A549 treated with GW870086 at 1 μM for 4 hours (cell line): ENCODE measurements at places on chromosomes 3 and 15. TPM values are rescaled to one million over a fixed set of nuclear protein-coding genes. Genes with fewer than 3 reads are reported as not detected.

The GOLGA6L7 gene
- total RNA-seq = not detected in 5 replicates

The OXSM gene
- 17.6 to 20.2 TPM (median 19.2 TPM) in 5 replicates for total RNA-seq

The CCDC39 gene
- total RNA-seq = 0.17 TPM in 1 of 5 replicates, not detected in the others

The DPPA2 gene
- not detected in 5 replicates for total RNA-seq

The PLA2G4F gene
- total RNA-seq = not detected in 5 replicates

The MASP1 gene
- 0.03 to 0.28 TPM in 2 of 5 replicates, not detected in the others for total RNA-seq

The CHRNA5 gene
- 30.9 to 35.7 TPM (median 33.6 TPM) in 5 replicates for total RNA-seq

The GOLGA6L9 gene
- total RNA-seq = 1.5 to 2.9 TPM (median 2.6 TPM) in 5 replicates

The PPP2R3A gene
- 1.1 to 3.4 TPM (median 2.4 TPM) in 5 replicates for total RNA-seq

The SEMA6D gene
- not detected in 5 replicates for total RNA-seq

The ADAMTSL3 gene
- 0.19 to 0.58 TPM (median 0.29 TPM) in 5 replicates for total RNA-seq

The GAP43 gene
- total RNA-seq = 0.09 to 0.10 TPM in 2 of 5 replicates, not detected in the others

The RBPMS2 gene
- 6.1 to 8.9 TPM (median 7.1 TPM) in 5 replicates for total RNA-seq

The C3orf38 gene
- total RNA-seq = 16.4 to 20.4 TPM (median 18.0 TPM) in 5 replicates

The FBXL22 gene
- total RNA-seq = 0.09 to 0.33 TPM (median 0.17 TPM) in 5 replicates

The SIAH2 gene
- total RNA-seq = 15.2 to 19.6 TPM (median 18.3 TPM) in 5 replicates

The CDHR4 gene
- 0.21 to 0.52 TPM (median 0.32 TPM) in 4 of 5 replicates, not detected in the other for total RNA-seq
